ENCODE measurements at places on chromosomes 7 and 10.

- DNase-seq, result no peak
Observed at GRCh38 chr7:89265631-89266030, 470.1 kb upstream of the TEX47 start.

GRCh38 chr10:48187713-48188485 lies 86.6 kb downstream of the FRMPD2 start:
- no peak for DNase-seq

GRCh38 chr10:47261121-47261520 lies 38.9 kb upstream of the GDF10 start:
- DNase-seq, result no peak

DNA sequence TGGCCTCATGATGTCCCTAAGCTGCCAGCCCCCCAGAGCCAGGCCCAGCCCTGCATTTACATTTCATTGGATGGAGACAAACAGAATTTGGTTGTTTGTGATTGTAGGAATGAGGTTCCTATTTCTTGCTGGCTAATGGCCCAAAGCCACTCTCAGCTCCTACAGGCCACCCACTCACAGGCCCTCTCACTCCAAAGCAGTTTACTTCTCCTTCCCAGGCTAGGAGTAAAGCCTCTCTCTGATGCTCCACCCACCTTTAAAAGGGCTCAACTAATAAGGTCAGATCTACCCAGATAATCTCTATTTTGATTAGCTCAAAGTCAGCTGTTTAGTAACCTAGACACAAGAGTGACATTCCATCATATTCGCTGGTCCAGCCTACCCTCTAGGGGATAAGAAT lies 11.2 kb upstream of the CUZD1 start:
- DNase-seq, result no peak

GRCh38 chr7:148084138-148084537 lies 506.4 kb upstream of the C7orf33 start:
- DNase-seq, result no peak

GRCh38 chr10:44035474-44036197 lies 349.3 kb downstream of the CXCL12 start:
- DNase-seq, result no peak

GRCh38 chr10:123057968-123058367 lies 49.2 kb downstream of the ACADSB start:
- no peak for DNase-seq

DNA sequence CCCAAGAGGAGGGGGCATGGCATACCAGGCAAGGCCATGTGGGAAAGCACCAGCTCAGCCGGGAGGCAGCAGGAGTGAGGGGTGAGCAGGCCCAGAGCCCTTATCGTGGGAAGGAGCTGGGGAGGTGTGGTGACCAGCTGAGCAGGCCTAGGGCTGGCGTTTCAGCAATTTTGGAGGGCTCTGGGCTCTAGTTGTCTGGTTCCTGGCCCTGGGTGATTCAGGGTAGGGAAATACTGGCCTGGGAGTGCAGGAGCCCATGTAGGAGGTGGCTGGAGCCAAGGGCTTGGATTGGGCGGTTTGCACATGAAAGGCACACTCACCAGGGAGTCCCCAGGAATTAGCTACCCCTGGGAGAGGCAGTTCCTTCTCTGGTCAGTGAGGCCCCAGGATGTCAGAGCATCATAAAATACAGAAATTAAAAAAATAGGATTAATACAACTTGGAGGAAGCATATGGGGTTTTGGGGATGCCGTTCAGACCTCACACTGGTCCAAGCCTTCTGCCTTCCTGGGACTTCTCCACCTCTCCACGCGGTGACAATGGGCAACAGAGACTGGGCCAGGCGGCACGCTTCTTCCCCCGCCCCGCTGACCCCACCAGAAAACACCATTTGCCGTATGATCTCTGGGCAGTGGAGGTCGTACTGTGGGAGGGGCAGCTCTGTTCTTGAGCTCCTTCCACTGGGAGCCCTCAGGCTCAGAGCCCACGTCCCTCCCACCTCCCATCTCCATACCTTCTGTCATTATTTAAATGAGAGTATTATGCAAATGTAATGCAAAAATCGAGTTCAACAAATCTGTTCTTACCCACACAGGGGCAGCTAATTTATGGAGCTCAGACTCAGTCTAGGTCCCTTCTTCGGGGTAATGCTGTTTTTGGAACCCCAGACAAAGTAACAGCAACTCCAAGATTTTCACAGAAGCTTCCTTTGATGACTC lies 133.0 kb upstream of the FAM20C start:
- DNase-seq, result no peak

DNA sequence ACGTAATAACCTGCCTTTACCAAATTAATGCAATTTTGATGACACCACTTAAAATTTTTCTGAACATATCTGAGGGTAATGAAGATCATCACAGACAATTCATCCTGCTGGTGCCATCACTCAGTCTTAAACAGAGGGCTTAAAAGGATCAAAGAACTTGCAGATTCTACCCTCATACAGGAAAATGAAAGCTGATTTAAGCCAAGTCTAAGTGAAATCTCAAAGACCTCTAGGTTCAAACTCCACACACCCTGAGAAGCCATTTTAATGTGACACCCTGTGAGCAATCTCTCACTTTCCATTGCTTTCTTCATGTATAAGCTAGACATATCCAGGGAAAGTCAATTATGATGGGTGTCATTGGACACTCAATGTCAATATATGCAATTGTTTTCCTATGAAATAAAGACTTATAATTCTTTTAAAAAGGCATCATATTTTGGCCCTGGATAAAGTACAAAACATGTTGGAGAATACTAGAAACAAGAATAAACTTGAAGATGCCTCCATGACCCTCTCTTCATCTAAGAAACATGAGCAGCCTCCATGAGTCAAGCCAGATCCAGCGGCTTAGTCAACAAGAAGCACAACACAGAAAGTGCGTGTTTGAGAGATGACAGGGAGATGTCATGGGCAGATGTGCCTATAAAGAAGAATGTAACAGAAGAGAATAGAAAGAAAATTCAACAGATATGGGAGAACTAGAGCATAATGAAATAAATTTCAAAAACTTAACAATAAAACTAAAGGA lies 291.9 kb downstream of the PARD3 start:
- no peak for DNase-seq

DNA sequence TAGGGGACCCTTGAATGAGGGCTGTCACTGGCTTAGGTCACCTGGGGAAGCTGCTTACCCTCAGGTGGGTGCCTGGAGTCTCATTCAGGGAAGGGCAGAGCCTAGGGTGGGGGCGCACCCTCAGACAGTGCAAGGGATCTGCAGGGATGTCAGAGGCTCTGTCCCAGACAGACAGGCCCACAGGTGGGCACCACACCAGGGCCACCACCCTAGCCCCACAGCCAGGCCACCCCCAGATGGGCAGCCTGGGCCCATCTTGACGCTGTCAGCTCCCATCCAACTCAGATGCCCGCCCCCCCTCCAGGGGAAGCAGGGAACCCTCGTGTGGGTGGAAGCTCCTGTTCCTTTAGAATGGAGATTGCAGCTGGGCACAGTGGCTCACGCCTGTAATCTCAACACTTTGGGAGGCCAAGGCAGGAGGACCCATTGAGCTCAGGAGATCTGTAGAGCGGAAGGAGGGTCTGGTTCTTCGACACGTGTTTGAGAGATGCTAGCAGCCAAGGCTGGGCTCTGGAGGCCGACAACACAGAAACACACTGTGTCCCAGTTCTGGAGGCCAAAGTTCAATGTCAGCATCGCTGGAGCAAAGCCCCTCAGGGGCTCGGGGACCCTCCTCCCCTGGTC lies 58.5 kb upstream of the DNAJB6 start:
- no peak for DNase-seq

DNA sequence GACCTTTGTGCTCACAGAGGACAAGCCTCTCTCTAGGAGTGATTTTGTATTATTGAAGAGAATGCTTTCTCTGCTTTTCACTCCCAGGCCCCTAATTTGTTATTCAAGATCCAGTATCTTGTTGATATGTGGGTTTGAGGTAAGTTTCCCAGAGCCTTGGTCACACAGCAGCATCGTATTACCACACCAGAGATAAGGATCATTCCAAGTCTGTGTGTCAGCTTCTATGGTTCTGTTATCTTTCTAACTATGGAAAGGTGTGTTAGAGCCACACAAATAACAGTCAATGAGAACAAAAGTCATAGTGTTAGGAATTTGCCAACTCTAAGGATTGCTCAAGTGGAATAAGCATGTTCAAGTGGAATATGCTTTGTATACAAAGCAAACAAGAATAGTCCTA lies 1208.3 kb downstream of the GATA3 start:
- no peak for DNase-seq

DNA sequence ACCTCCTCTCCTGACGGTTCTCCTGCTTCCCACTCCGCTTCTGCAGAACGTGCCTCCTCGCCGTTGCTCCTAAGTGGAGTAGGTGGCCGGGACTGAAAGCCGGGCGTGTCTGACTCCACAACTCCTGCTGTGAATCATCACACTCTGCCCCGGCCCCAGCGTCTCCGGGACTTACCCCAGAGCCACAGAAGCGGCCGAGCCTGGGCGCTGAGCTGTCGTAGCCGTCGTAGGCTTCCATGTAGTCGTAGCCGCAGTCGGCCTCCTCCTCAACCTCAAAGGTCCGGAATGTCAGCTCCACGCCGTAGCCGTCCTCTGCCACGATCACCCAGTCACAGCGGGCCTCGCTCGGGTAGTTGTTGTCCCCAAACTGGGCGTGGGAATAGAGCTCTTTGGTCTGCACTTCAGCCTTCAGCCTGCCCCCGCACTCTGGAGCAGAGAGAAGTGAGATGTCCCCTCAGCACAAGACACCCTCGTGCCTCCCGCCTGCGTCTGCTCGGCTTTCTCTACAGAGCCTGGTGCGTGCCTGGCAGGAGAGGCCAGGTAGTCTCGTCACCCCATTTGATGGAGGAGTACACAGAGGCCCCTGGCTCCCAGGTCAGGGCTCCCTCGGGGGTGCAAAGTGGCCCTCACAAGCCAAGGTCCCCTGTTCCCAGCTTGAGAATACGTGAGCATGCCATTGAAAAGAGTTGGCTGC lies 11.2 kb upstream of the OPALIN start:
- no peak for DNase-seq

GRCh38 chr10:79468841-79469585 lies 23.6 kb upstream of the ZCCHC24 start:
- DNase-seq, result no peak

DNA sequence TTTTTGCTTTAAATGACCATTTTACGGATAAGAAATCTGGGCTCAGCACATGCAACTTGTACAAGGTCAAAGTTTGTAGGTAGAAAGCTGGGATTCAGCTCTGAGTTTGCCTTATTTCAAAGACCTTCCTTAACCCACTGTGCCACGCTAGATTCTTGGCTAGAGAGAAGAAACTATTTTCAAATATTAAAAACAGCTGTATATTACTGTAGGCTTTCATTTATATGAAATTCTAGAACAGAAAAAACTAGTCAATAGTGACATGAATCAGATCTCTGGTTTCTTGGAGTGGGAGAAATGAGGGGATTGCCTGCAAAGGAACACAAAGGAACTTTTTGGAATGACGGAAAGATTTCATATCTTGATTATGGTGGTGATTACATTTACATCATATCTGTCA lies 53.0 kb upstream of the C1GALT1 start:
- DNase-seq, result no peak

DNA sequence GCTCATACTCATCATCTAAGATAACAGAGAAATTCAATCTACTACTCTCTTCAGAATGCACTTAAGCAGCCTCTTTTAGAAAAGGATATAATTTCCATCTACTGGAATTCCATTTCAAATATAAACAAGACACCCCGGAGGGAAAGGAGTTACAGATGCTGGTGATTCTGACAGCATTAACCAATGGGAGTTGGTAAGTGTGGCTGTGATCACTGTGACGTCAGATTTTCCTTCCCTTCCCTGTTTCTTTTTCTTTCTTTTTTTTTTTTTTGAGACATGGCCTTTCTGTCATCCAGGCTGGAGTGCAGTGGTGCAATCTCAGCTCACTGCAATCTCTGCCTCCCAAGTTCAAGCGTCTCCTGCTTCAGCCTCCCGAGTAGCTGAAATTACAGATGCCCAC lies 106.6 kb downstream of the ACTR3B start:
- DNase-seq, result no peak

- no peak for DNase-seq
Observed at GRCh38 chr10:67087135-67087425, 161.2 kb downstream of the LRRTM3 start.

DNA sequence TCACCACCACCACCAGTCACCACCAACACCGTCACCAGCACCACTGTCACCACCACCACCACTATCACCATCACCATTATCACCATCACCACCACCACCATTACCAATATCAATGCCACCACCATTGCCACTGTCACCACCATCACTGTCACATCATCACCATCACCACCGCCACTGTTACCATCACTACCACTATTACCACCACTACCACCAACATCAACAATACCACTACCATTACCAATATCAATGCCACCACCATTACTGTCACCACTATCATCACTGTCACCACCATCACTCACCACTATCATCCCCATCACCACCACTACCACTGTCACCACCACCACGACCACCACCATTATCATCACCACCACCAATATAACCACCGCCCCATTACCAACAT lies 14.0 kb upstream of the DENND2A start:
- no peak for DNase-seq

GRCh38 chr10:120278069-120278468 lies 179.0 kb upstream of the PLPP4 start:
- no peak for DNase-seq

DNA sequence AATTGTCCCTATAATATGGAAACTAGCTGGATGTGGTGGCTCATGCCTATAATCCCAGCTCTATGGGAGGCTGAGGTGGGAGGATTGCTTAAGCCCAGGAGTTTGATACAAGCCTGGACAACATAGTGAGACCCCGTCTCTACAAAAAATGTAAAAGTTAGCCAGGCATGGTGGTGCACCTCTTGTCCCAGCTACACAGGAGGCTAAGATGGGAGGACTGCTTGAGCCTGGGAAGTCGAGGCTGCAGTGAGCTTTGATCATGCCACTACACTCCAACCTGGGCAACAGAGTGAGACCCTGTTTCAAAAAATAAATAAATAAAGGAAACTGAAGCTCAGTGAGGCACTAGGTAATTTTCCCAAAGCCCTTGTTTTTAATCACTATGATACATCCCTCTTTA lies 15.7 kb upstream of the ERLIN1 start:
- DNase-seq, result no peak

GRCh38 chr7:130941322-130942210 lies 207.6 kb upstream of the KLF14 start:
- no peak for DNase-seq

- no peak for DNase-seq
Observed at GRCh38 chr10:49609006-49609282, 1.2 kb upstream of the SLC18A3 start.

GRCh38 chr10:95350830-95351228 lies 60.0 kb upstream of the PDLIM1 start:
- DNase-seq, result no peak

DNA sequence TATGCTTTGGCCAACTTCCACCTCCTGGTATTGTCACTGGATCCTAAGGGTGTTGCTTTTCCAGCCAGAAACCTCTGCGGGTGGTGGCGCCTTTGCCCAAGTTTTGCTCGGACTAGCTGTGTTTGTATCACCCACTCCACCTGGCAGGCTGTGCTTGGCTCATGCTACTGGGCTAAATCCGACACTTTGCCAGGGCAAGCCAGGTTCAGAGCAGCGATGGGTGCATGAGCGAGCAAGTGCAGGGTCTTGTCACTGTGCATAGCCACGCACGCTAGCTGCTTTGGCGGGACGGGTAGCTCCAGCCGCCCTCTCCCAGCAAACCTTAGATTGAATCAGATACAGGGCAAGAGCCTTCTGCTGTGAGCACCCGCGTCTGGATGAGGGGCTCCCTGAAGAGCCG lies 737.5 kb downstream of the PCDH15 start:
- no peak for DNase-seq

Measured in stimulated activated CD4-positive, alpha-beta T cell treated with anti-CD3 and anti-CD28 coated beads, Interleukin-15, amount 100 ng/mL, for 1 hour (primary cell).